ENCODE measurements at places on chromosomes 7 and 10.

DNA sequence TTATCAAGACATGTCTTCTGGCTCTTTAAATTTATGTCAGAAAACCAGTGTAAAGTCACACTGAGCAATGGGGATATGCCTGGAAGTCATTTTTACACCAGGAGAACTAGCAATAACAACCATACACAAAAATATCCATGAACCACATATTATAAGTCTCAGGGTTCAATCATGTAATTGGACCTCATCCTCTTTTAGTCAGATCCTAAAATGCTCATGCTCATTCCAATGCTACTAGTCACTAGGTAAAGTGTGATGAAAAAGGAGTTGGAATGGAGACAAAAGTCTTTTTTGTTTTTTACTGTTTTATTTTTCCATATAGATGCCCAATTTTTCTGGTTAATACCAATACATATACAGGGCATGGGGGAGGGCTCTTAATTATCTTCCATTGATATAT is 306.1 kb downstream of the DGKB start:
- no peak for DNase-seq

- DNase-seq = no peak
These were observed 55.8 kb downstream of the PRKG1 start for GRCh38 chr10:51129946-51130544.

DNA sequence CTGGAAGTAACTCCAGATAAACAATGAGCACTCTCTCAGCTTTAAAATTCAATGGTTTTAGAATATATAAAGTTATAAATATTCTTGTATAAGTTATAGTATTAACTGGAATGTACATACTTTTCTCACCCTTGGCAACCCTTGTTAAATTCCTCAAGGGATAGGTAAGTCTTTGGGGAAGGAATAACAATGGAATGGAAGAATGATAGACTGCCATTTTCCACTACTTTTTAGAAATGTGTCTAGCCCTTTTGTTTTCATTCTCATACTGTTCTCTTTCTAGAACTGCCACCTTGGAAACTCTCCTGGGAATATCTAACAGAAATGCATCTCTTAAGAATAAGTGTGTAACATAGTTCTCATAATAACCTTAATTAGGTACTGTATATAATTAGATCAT is 8.3 kb downstream of the KIF5B start:
- no peak for DNase-seq

- DNase-seq = no peak
These were observed 103.5 kb downstream of the INSYN2A start for GRCh38 chr10:127092916-127093315.

DNA sequence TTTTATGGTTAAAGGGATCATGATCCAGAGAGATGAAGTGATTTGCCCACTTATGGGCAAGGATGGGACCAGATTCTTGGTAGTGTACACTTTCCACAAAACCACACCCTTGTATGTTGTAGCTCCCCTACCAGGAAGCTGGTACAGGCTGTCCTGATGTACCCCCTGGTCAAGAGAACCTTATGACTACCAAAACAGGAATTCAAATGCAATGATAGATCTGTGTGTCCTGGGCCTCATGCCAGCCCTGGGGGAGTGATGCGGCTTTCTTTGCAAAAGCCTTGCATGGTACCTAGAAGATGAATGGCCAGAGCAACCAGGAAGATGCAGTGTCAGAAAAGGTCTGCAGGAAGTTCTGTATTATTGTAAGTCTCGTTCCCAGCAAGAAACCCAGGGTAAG is 94.9 kb upstream of the AGK start:
- no peak for DNase-seq

DNA sequence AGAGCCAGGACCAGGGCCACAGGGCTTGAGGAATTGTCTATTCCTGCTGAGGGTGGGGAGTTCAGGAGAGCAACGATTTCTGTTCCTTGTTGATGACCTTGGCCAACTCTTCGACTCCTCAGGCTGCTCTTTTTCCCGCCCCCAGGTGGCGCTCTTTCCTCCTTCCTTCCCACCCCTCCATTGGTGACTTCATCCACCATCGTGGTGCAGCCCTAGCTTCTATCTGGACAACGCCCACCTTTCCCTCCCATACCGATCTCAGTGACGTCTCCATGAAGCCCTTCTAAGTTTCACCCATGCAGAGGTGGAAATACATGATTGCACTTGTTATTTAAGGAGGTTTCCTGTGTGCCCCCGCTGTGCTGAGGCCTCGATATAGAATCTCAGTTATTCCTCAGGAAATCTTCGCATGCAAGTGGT is 22.1 kb upstream of the CARD11 start:
- DNase-seq = peak; percentile 33

DNA sequence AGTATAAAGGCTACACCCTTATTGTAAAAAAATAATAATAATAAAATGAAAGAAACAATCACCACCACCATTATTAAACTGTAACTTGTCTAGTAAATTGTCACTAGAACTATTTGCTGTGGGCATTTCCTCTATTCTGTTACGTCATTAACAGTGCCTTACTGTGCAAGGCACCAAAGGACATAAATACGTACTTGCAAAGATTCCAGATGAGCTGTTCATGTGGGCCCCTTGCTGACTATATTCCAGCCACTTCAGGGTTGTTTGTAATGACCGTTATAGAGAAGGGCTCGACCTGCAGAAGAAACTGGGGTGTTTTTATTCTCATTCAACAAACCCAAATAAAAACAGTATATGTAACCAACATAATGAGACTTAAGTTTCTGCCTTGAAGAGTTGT is 60.4 kb downstream of the KLRG2 start:
- no peak for DNase-seq

GRCh38 chr7:22694597-22695207 is 32.3 kb upstream of the IL6 start:
- no peak for DNase-seq

All from lung microvascular endothelial cell (primary cell).